ENCODE measurements at places on chromosomes 2 and 18.
A peak's percentile ranks its signal among the peaks of the same experiment; 100 is the strongest.

DNA sequence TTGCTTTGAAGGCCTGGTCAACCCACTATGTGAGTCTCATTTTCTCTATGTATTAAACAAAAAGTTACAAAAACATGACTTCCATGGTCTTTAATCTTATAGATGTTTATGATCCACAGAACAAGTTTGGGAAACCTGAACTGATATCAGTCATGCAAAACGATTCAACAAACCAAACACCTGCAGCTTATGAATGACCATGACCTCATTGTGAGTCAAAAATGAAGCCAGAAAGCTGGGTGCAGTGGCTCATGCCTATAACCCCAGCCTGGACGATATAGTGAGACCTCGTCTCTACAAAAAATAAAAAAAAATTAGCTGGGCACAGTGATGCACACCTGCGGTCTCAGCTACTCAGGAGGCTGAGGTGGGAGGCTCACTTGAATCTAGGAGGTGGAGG is 270.4 kb upstream of the CCDC68 start:
- DNase-seq: no peak

DNA sequence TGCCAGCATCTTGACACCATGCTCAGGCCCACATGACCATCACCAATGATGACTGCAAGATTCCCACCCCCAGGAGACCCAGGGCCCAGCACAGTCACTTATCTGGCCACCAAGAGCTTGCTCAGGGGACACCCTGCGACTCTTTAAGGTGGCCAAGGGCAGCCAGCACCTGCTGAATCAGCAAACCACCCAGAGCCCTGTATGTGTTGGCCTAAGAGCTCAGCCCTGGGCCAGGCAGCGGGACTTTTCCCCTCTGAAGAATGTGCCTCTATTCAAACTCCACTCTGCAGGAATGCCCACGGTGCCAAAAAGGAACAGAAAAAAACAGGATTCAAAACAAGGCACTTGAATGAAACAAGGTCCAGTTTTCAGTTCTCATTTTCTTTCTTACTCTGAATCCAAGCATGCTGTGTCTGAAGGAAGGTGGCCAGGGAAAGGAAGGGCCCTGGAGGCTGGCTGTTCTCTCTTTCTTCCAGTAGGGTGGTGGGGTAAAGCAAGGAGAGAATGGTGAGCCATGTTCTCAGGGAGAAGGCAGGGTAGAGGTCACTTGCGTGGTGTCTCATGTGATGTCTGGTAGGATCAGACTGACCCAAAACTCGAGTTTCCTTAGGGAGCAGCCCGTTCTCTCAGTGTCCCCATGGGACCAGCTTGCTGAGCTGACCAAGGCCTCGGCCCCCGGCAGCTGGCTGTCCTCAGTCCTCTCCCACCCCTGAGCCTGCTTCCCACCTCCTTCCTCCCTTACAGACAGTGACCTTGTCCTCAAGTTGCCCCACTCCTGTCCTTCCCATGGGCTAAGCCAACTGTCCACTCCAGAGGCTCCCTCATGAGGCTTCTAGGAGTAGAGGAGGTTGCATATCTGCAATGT is 150.0 kb downstream of the RNF152 start:
- no peak for DNase-seq

- DNase-seq: no peak
Observed at GRCh38 chr2:122988395-122989221, 1036.5 kb upstream of the CNTNAP5 start.

DNA sequence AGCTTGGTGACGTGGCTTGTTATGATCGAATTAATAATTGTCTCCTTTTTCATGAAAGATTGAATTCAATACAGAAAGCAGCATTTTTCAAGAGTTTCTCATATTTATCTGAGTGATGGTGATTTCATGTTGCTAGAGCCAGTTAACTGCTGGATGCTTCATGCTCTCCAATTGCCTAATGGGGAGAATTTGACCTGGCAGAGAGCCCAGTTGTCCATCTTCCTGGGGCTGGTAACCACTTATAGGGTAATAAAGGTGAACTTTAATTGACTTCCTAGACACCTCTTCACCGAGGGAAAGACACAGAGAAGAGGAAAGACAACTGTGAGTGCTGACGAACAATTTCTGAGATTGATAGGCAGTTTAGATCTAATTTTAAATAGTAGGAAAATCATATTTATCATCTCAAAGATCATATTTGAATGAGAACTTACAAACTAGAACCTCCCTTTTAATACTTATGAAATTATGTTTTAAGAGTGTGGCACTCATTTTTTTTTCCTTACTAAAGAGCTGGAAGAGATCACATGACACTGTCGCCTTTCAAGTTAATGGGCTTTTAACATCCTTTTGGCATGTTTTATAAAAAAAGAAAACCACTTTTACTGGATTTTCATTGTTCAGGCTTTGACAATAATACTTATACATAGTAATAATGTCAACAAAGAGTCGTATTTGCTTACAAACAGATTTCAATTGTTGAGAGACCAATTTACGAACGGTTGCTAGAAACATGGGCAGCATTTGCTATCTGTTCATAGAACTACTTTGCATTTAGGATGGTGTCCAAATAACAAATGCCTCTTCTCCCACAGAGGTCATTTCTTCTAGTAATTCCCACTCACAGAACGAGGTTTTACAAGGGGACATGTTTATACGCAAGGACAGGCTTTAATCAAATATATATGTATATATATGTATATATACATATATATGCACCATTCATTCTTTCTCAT is 153.3 kb downstream of the RAPGEF4 start:
- DNase-seq: peak; percentile 76

DNA sequence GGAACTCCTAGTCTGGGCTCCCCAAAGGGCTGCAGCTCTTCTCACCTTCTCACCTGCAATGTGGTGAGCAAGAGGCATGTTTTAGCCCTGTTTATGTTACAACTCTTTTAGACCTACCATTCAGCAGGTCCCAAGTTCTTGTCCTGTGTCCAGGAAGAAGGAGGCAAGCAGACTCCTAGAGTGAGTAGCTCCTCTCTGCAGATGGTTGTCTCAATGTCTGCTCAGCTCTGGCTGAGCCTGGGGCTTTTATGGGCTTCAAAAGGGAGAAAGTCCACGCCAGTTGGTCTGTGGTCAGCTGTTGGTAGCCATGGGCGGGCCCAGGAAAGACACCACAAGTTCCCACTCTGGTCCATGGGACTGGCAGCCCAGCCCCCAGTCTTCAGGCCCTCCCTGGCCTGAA is 148.1 kb upstream of the HS6ST1 start:
- DNase-seq: no peak

GRCh38 chr18:69785466-69785865 is 162.2 kb downstream of the CD226 start:
- no peak for DNase-seq

DNA sequence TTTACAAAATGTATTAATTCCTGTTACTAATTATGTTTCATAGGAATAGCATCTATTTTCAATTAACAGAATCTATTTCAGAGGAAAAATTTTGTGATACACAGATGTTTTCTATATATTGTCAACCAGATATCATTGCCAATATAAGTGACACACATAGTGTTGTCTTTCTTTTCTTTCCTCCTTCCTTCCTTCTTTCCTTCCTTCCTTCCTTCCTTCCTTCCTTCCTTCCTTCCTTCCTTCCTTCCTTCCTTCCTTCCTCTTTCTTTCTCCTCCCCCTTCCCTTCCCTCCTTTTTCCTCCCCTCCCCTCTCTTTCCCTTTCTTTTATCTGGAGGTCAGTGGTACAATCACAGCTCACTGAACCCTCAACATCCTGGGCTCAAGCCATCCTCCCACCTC is 146.5 kb upstream of the DSEL start:
- DNase-seq: no peak

DNA sequence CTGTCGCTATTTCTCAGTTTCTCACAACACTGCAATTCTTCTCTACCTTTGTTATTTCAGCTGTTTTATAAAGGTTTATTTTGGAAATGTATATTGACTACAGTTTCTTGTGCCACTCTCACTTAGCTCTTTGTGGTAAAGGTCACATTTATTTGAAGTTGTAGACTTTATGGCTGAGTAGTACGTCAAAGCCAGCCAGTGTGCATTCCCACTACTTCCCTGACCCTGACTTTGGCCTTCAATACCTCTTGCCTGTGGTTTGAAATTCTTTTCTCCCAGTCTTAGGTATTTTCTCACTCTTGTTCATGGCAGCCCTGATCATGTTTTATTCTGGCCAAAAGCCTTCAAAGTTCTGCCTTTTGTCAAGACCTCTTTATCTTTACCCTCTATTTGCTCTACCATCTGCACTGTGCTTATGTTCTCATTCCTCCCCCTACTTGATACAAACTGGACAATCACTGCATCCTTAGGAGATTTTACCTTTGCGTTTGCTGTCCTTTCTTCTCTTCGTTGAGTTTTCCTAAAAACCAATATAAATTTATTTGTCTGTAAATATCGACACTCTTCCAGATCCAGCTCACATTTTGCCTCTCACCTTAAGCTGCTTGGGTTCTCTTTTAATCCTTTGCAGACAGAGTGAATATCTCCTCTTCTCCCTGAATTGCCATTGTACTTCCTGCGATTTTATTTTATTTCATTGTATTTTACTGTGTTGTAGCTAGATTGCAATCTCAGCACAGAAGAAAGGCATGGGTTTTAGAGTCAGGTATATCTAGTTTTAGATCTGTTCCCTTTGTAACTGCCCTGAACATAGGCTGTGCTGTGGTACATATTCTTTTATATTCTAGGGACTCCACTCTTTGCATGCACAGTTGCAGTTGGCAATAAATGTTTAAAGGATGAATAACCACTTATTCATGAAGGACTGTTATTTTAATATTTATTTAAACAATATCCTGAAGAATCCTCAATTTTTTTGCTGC is 31.2 kb downstream of the GULP1 start:
- DNase-seq: no peak

DNA sequence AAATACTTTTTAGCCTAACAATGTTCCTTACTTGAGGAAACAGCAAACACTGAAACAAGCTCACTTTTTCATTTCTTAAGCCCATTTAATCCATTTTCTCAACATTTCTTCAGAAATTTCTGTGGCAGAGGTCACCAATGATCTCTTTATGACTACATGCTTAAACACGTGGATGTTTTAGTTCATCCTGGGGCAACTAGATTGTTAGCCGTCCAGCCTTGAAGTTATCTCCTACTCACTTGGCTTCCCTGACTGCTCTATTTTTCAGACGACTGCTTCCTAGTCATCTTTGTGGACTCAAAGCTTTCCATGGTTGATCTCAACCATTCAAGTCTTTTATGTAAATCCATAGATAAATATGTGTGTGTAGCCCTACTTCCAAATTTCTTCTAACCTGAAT is 24.1 kb downstream of the CD302 start:
- no peak for DNase-seq

DNA sequence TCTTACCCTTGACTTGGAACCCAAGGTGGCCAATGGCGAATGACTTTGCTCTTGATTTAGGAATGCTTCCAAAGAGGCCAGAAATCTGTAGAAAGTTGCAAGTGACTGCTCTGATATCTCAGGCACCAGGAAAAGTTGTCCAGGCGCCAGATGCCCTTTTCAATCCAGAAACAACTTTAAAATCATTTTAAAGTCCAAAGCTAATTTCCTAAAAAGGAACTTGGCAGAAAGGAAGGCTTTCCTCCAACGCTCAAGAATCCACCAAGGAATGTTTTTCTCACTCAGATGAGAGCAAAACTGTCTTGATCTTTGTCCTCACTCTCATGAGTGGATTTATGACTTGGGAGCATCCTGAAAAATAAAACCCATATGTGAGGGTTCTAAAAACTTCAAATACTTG is 5.3 kb downstream of the NGEF start:
- DNase-seq: no peak

- DNase-seq: no peak
Observed at GRCh38 chr2:151251012-151251411, 10.7 kb downstream of the RBM43 start.

GRCh38 chr2:179954026-179954425 is 53.1 kb downstream of the CWC22 start:
- peak; percentile 13 for DNase-seq

GRCh38 chr2:57733956-57734355 is 312.6 kb upstream of the VRK2 start:
- DNase-seq: no peak

DNA sequence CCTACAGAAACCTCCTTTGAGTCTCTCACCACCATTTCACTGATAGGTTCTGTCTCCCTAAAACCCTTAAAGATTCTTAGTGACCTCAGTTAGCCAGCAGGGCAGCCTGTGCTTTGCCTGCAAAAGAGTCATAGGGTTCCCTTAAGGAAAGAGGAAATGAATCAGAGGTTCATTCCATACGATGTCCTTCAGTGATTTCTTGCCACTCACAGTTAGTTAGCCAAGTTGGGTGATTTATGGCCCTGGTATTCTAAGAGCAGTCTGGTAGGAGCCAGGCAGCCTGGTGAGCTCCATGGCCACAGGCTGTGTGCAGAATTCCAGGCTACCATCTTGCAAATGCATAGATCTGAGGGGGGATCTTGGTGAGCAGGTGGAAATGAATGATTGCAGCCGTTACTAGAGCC is 18.7 kb upstream of the CCBE1 start:
- no peak for DNase-seq

GRCh38 chr2:231931481-231931915 is 5.3 kb upstream of the NPPC start:
- DNase-seq: no peak

- no peak for DNase-seq
Observed at GRCh38 chr2:230828272-230828961, 36.3 kb upstream of the ITM2C start.

DNA sequence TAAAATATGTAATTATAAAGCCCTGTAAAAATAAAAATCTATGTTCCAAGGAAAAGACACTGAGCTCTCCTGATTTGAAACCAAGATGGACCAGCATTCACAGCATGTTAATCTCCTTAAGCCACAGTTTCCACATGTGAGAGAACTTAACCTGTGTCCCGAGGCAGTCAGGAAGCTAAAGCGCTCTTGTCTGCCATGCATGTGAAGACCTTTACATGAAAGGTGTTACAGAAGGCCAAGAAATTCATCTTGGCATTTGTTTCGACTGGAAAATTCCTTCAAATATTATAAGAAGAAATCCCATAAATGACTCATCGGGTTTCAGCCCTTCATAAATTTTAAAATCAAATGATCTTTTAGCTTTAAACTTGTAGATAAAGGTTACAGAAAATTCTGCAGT is 328.6 kb downstream of the CDH2 start:
- no peak for DNase-seq

- no peak for DNase-seq
Observed at GRCh38 chr2:227783404-227784138, 30.1 kb upstream of the CCL20 start.

DNA sequence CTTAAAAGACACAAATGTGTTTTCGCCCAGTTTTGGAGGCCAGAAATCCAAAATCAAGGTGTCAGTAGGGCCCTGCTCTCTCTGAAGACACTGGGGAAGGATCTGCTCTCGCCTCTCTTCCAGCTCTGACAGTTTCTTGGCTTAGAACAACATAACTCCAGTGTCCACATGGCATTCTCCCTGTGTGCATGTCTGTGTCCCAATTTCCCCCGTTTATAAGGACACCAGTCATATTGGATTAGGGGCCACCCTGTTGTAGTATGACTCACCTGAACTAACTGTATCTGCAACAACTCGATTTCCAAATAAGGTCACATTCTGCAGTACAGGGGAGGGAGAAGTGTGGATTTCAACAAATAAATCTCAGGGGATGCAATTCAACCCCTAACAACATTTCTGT is 263.2 kb downstream of the SS18 start:
- DNase-seq: no peak
